ENCODE measurements at places on chromosomes 12 and 14. TPM values are rescaled to one million over a fixed set of nuclear protein-coding genes. Genes with fewer than 3 reads are reported as not detected.

DNA sequence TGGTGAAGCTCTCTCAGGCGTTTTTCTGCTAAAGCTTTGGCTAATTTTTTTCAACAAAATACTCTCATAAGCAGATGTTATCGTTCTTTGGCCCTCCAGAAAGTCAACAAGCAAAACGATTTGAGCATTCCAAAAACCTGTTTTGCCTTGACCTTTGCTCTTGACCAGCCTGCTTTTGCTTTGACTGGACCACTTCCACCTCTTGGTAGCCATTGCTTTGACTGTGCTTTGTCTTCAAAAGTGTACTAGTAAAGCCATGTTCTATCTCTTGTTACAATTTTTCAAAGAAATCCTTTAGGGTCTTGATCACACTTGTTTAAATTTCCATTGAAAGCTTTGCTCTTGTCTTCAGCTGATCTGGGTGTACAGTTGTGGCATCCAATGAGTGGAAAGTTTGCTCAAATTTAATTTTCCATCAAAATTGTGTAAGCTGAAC, 10.7 kb upstream of the ARID4A start:
- DNase-seq, result no peak
- peak overlapping the region; percentile 82 for H3K27ac ChIP-seq
- H3K4me1 ChIP-seq, result peaks cover 1% of the 10 kb centered on the region

DNA sequence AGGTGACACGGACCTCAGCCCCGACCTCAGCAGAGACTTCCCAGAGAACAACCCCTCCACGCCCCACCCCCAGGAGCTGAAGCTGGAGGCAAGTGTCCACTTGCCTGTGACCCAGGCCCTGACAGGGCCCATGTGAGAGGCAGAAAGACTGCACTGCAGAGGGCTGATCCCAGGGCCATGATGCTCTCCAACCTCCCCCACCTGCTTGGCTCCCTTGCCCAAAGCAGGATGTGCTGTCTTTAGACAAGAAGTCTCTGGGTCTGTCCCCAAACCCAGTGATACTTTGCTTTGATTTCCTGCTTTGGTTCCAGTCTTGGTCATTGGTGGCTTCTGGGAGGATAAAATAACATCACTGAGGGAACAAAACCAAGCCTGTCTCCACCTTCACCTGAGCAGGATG, 59.4 kb downstream of the BCL11B start:
- no peaks in the 10 kb centered on the region for H3K36me3 ChIP-seq
- H3K4me3 ChIP-seq, result no peak overlapping the region
- no peaks in the 10 kb centered on the region for H3K27me3 ChIP-seq
- DNase-seq, result no peak
- H3K4me1 ChIP-seq, result peaks cover 40% of the 10 kb centered on the region

GRCh38 chr14:68375376-68375775, 417.5 kb downstream of the ZFP36L1 start:
- H3K4me3 ChIP-seq, result no peak overlapping the region
- H3K27ac ChIP-seq, result no peak overlapping the region
- no peak for DNase-seq
- peaks cover 9% of the 10 kb centered on the region for H3K27me3 ChIP-seq
- H3K4me1 ChIP-seq, result peaks cover 41% of the 10 kb centered on the region

GRCh38 chr14:95870772-95871171, 5.9 kb upstream of the TUNAR start:
- H3K4me1 ChIP-seq, result peaks cover 28% of the 10 kb centered on the region
- peaks cover 3% of the 10 kb centered on the region for H3K36me3 ChIP-seq
- H3K4me3 ChIP-seq, result no peak overlapping the region
- peaks cover 18% of the 10 kb centered on the region for H3K27me3 ChIP-seq
- no peak overlapping the region for H3K27ac ChIP-seq

GRCh38 chr12:88122666-88123065, 19.2 kb downstream of the CEP290 start:
- no peaks in the 10 kb centered on the region for H3K27me3 ChIP-seq
- H3K4me1 ChIP-seq, result no peaks in the 10 kb centered on the region
- no peak overlapping the region for H3K27ac ChIP-seq
- no peak overlapping the region for H3K4me3 ChIP-seq

- H3K4me3 ChIP-seq, result no peak overlapping the region
- H3K27ac ChIP-seq, result no peak overlapping the region
- no peaks in the 10 kb centered on the region for H3K4me1 ChIP-seq
- no peak for DNase-seq
Measured at GRCh38 chr14:54759982-54760585, 142.5 kb downstream of the GCH1 start.

DNA sequence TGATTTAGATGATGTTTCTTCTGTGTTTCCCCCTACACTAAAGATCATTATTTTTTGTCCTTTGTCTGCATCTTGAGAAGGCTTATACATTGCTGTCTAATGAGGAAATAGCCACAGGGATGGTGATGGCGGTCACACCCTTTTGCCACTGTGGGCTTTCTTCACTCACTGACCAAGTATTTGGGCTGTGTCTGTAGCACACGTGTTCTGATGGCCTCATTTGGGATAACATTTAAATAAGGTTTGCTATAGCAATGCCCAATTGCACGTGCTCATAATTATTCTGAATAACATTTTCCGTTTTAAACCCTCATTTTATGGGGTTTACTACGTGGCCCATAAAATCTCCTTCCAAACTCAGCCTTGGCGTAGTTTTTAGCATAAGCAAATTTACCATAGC, 230.3 kb upstream of the PRICKLE1 start:
- H3K4me3 ChIP-seq, result no peak overlapping the region
- no peaks in the 10 kb centered on the region for H3K36me3 ChIP-seq
- peaks cover 12% of the 10 kb centered on the region for H3K4me1 ChIP-seq
- DNase-seq, result no peak
- no peaks in the 10 kb centered on the region for H3K27me3 ChIP-seq

GRCh38 chr14:53019406-53019805, 68.6 kb upstream of the FERMT2 start:
- H3K27me3 ChIP-seq, result no peaks in the 10 kb centered on the region
- H3K36me3 ChIP-seq, result peaks cover 10% of the 10 kb centered on the region
- H3K4me3 ChIP-seq, result no peak overlapping the region
- peak overlapping the region; percentile 88 for H3K27ac ChIP-seq
- peaks cover 30% of the 10 kb centered on the region for H3K4me1 ChIP-seq

DNA sequence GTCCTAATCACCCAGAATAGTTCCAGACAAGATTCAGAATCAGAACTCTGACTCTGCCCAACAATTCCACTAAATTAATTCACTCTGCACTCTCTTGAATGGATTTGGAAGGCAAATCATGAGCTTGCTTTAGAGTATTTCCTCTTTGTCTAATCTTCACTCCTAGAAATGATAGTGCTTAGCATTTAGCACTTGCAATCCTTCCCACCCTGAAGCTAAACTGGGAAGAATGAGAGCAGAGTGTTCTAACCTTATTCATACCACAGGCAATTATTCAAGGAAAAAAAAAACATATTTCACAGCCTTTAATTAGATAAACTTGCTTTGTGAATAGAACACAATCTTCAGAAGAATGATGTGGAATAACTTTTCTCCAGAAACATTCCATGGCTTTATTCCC, 264.6 kb downstream of the PAWR start:
- H3K4me1 ChIP-seq, result peaks cover 28% of the 10 kb centered on the region
- H3K4me3 ChIP-seq, result no peak overlapping the region
- no peak for DNase-seq
- H3K27ac ChIP-seq, result no peak overlapping the region

GRCh38 chr14:58992935-58993334, 195.5 kb upstream of the DAAM1 start:
- H3K4me1 ChIP-seq, result no peaks in the 10 kb centered on the region
- H3K27ac ChIP-seq, result no peak overlapping the region
- no peak overlapping the region for H3K4me3 ChIP-seq

GRCh38 chr14:104520620-104521410, 58.7 kb upstream of the C14orf180 start:
- H3K4me1 ChIP-seq, result no peaks in the 10 kb centered on the region
- H3K4me3 ChIP-seq, result no peak overlapping the region
- peaks cover 13% of the 10 kb centered on the region for H3K36me3 ChIP-seq
- no peaks in the 10 kb centered on the region for H3K27me3 ChIP-seq
- no peak overlapping the region for H3K27ac ChIP-seq
- DNase-seq, result no peak

DNA sequence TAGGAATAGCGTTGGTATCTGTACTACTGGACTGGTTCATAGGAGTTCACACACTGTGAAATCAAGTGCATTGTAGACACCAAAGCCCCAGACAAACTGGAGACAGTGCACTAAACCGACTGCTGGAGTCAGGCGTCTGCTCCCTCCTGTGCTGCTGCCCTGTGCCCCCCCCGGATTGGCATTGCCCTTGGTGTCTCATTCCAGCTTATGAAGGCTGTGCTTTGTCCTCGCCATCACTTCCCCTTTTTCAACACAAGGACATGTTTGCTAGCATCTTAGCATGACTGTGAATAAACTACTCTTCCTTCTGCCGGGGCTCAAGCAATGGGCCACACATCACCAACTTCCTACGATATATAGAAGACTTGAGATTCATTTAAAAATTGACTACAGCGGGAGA, 84.0 kb downstream of the TMCC3 start:
- no peaks in the 10 kb centered on the region for H3K36me3 ChIP-seq
- H3K4me3 ChIP-seq, result no peak overlapping the region
- no peaks in the 10 kb centered on the region for H3K27me3 ChIP-seq
- H3K27ac ChIP-seq, result no peak overlapping the region
- H3K4me1 ChIP-seq, result peaks cover 9% of the 10 kb centered on the region

DNA sequence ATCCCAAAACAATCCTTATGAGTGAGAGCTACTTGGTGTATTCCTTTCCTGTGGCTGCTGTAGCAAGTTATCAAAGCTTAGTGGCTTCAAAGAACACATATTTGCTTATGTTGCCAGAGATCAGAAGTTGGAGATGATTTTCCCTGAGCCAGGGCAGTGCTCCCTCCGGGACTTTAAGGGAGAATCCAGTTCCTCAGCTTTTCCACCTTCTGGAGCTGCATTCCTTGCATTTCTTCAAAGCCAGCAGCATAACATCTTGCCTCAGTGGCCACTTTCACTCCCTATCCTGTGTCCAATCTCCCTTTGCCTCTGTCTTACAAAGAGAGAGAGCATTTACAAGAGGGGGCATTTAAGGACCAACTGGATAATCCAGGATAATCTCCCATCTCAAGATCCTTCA, 33.7 kb downstream of the P2RX7 start:
- H3K27me3 ChIP-seq, result no peaks in the 10 kb centered on the region
- H3K4me3 ChIP-seq, result no peak overlapping the region
- H3K36me3 ChIP-seq, result no peaks in the 10 kb centered on the region
- H3K27ac ChIP-seq, result no peak overlapping the region
- DNase-seq, result no peak

- no peak overlapping the region for H3K4me3 ChIP-seq
- H3K4me1 ChIP-seq, result peaks cover 5% of the 10 kb centered on the region
- no peak overlapping the region for H3K27ac ChIP-seq
- DNase-seq, result no peak
- H3K27me3 ChIP-seq, result no peaks in the 10 kb centered on the region
Measured at GRCh38 chr12:85968606-85969005, 94.5 kb downstream of the NTS start.

DNA sequence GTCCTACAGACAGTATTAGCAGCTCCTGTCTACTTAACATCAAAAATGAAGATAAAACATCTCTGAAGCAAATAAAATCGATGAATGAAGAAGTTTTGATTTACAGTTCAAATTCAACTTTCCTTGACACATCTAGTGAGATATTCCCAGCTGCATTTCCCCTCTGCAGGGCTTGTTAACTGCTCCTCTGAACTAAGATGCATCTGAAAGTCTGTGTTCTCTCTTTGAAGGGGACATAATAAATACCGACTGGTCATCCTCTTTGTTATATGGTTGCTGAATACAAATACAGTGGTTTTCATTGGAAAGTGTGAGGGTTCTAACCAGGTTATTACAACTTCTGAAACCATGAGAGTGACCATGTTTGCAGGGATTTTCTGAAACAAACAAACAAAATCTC, 266.4 kb upstream of the SLC16A7 start:
- peak overlapping the region; percentile 97 for H3K27ac ChIP-seq
- DNase-seq, result no peak
- H3K27me3 ChIP-seq, result no peaks in the 10 kb centered on the region
- H3K36me3 ChIP-seq, result no peaks in the 10 kb centered on the region
- no peak overlapping the region for H3K4me3 ChIP-seq

DNA sequence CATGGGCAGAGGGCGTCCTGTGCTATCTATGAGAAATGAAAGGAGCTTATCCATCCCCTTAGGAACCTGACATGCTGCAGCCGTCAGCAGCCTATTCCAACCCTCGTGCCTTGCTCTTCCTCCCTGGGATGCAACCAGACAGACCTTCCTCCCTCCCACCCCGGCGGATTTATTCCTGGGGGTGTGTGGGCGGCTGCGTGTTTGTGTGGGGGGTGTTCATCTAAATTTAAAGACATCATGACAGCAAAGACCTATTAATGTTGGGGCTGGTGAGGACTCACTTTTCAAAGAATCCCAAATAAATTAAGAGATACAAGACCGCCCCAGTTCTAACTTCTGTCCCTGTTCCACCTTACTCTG, 52.0 kb downstream of the WSCD2 start:
- no peaks in the 10 kb centered on the region for H3K27me3 ChIP-seq
- no peak overlapping the region for H3K4me3 ChIP-seq
- H3K27ac ChIP-seq, result no peak overlapping the region

DNA sequence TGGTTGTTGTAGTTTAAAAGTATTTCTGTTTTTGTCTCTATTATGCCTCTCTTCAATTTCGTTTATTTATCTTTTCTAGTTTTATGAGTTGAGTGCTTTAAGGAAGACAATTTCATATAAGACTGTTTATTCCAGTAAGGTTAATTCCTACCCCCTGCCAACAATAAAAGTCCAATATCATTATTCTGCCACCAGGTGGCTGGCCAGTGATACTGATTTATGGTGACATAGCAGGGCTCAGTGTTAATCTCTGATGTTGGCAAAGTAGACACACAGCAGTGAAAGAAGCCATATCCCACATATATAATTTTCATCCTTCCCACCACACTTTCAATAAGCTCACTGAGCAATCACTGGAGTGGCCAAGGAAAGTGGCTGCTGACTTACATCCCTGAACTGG, 69.0 kb upstream of the BMP4 start:
- DNase-seq, result peak; percentile 12
- H3K27ac ChIP-seq, result no peak overlapping the region
- no peaks in the 10 kb centered on the region for H3K4me1 ChIP-seq
- no peaks in the 10 kb centered on the region for H3K27me3 ChIP-seq
- H3K36me3 ChIP-seq, result peaks cover 18% of the 10 kb centered on the region
- no peak overlapping the region for H3K4me3 ChIP-seq

The SLC25A21 gene
- total RNA-seq, result 6.0 TPM

The NRIP2 gene
- not detected for total RNA-seq

The DNAJC22 gene
- 0.14 TPM for total RNA-seq

The PZP gene
- 0.18 TPM for total RNA-seq

The SPSB2 gene
- total RNA-seq, result 25.5 TPM

The TEX52 gene
- not detected for total RNA-seq

The RNASE7 gene
- not detected for total RNA-seq

The RHEBL1 gene
- 6.9 TPM for total RNA-seq

The RNF212B gene
- 0.46 TPM for total RNA-seq

The BLTP3B gene
- total RNA-seq, result 22.4 TPM

The KCNK10 gene
- total RNA-seq, result 0.53 TPM

The BBOF1 gene
- total RNA-seq, result 0.73 TPM

The SNW1 gene
- total RNA-seq, result 92.1 TPM

The SSPN gene
- 2.5 TPM for total RNA-seq
